ENCODE measurements at places on chromosomes 4 and X.

GRCh38 chrX:111005166-111005565, 90.8 kb upstream of the PAK3 start:
- DNase-seq, result no peak

DNA sequence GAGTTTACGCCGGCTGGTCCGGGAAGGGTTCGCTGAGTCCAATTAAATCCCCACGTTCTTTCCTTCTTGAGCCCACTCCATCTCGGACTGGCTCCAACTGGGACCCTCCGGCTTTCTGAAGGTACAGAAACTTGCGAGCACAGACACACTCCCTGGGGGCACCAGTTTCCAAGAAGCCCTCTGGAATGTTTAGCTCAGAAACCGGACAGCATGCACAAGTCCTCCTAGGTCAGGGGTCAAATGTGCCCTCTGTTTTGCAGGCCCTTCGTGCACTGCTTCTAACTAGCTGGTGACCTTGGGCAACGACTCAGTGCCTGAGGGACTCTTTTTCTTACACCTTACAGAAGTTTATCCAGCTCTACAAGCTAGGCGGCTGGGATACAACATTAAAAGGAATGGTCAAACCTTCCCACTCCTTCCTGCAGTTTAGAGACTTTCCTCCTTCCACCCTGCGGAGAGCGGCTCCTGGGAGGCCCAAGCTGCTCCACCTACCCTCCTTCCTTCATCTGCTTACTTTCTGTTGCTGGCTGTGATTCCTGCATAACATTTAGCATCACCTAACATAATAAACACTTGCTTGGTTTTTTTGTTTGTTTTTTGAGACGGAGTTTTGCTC, 275.5 kb downstream of the BCOR start:
- no peak for DNase-seq

- DNase-seq, result no peak
Measured at GRCh38 chrX:54473993-54474859, 21.8 kb downstream of the FGD1 start.

DNA sequence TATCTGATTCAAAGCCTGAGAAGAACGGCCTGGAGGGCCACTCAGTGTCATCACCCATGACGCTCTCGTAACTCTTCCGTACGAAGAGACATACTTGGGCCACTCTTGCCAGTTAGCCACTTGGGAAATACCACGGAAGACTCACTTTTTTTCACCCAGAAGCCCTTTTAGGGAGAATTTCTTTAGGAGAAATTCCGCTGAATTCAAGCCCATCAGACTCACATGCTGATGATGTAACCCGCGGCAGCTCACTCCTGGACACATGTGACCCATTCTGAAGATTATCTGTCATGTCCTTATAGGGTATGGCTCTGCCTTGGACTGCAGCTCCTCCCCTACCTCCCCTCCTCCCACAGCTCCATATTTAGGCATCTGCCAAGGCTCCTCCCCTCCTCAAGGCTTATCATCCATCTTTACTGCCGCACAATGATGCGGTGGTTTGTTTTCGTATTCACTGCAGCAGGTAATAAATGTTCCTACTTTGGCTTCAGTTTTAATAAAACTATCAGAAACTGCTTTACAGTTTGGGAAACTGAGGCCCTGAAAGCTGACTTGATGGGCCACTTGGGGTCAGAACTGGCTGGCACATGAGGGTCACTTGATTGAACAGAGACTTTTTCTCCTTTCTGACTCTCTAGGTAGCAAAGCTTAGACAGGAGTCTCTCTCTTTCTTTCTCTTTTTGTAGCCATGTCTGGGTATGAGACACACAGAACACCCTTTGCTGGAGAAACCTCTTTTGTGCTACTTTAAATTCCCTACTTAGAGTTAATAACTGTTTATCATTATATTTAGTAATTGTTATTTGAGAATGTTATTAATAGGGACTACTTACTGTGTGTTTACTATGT, 42.1 kb downstream of the RHOH start:
- DNase-seq, result peak; percentile 60

GRCh38 chr4:177228599-177228998, 81.1 kb upstream of the NEIL3 start:
- no peak for DNase-seq

- no peak for DNase-seq
Measured at GRCh38 chrX:49838374-49838773, 9.3 kb downstream of the PAGE4 start.

DNA sequence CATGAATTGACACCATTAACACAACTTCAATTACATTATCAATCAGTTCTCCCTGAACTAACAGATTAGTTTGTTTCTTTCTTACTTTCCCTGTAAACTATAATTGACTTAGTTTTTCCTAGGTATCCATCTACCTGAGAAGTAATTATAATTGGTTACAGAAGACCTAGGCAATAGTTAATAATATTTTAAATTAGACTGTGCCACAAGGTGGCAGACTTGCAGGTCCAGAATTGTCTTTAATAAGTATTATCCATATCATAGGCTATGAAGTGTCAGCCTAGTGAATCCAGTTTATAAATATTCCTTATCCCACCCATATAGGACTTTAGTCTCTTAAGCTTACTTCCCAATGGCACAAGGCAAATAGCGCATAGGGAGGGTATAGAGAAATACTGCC, 48.9 kb upstream of the FAM47B start:
- DNase-seq, result no peak

GRCh38 chr4:6727943-6728250, 11.9 kb downstream of the BLOC1S4 start:
- DNase-seq, result no peak

DNA sequence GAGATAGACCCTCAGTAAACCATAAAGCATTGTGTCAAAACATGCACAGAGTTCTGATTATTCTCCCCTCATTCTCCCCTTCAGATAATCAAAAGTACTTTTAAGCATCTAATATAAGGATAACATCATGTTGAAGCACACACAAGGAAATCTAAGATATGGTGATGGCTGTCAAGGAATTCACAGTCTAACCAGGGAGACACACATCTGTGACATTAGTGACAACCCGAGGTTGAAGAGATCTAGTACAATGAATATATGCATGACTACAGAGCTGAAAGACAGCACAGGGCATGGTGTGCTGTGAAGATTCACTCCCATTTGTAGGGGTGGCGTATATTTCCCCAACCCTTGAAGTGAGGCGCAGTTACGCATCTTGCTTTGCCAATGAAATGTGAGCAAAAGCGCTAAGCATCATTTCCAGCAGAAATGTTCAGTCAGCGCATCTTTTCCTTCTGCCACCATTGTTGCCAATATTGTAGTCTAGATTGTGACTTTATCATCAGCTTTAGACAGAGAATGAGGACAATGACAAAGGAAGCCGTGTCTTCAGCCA, 122.0 kb downstream of the NSUN7 start:
- DNase-seq, result no peak

- DNase-seq, result no peak
Measured at GRCh38 chr4:109207061-109207460, 95.4 kb downstream of the COL25A1 start.

GRCh38 chrX:46626566-46626965, 53.0 kb downstream of the CHST7 start:
- DNase-seq, result no peak

DNA sequence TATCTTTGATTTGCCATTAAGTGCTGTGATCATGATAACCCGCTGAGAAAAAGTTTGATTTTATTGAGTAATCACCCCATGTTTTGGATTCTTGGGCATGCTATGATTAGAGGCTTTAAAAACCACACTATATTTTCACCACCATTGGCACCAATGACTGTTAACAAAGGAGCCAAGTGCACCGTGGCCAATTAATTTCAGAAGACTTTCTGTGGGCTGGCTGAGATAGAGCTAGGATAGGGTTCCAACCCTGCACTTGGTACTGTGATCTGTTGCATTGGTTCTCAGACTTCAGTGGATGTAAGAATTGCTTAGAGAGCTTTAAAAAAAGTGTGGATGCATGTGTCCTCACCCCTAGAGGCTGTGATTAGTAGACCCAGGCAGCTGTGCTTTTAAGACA, 32.4 kb downstream of the OCRL start:
- DNase-seq, result no peak

DNA sequence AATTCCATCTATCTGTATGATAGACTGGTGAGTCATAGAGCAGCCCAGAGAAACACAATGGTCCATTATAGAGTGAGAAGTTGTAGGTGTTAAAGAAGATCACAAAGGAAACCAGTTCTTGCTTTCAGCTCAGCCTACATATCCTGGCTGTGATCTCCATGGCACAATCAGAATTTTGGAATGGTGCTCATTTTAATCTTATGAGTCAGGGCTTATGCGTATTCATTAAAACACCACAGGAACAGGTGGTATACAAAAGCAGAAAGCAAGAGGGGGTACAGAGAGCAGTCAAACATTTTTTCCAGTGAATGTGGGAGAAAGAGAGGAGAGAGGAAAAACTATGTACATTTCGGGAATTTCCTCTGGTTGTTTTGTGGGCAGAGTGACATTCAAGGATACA, 126.9 kb downstream of the MFAP3L start:
- no peak for DNase-seq

DNA sequence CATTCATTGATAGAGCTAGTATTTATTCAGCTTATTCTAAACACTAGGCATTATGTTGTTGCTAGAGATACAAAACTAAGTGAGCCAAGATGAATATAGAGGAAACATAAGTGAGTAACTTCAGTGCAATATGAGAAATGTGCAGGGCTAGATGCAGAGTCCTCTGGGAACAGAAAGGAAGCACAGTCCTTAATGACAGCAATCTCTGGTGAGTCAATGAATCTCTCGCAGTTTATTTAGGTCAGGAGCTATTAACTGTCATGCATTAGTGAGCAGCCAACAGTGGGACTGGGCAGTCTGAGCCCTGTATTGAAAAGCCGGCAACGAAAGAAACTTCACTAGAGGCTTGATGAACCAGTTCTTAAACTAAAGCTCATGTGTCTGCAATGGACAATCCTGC, 598.1 kb upstream of the MAGEB2 start:
- DNase-seq, result no peak

GRCh38 chr4:4852591-4853362, 6.7 kb upstream of the MSX1 start:
- DNase-seq, result no peak

- no peak for DNase-seq
Measured at GRCh38 chr4:42781315-42781714, 111.2 kb upstream of the GRXCR1 start.

- DNase-seq, result no peak
Measured at GRCh38 chr4:24805566-24805965, 10.2 kb downstream of the SOD3 start.

GRCh38 chr4:52917817-52918216, 55.7 kb downstream of the RASL11B start:
- no peak for DNase-seq

DNA sequence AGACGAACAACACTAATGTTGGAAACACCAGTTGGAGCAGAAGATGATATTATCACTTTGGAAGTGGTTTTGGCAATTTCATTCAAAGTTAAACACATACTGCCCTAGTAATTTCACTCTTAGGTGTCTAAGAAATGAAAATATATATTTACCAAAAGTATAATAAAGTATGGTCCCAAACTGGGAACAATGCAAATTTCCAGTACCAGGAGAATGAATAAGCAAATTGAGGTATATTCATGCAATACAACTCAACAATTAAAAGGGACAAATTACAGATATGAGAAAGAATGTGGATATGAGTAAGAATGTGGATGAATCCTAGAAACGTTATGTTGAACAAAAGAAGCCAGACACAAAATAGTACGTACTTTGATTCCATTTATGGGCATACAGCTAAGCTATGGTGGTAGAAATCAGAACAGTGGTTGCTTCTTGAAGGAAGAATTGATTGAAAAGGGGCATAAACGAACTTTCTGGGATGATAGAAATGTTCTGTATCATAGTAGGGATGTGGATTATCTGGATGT, 10.0 kb downstream of the ELMOD2 start:
- DNase-seq, result no peak

All from activated CD4-positive, alpha-beta T cell treated with anti-CD3 and anti-CD28 coated beads for 24 hours (primary cell).